ENCODE measurements at places on chromosomes 5 and 9. TPM values are rescaled to one million over a fixed set of nuclear protein-coding genes. Genes with fewer than 3 reads are reported as not detected.

The HRCT1 gene
- not detected for total RNA-seq

The LECT2 gene
- total RNA-seq: not detected

The KIAA1958 gene
- total RNA-seq: 8.8 TPM

The SVEP1 gene
- not detected for total RNA-seq

The ARL14EPL gene
- not detected for total RNA-seq

The LRRC19 gene
- not detected for total RNA-seq

The HSD17B3 gene
- total RNA-seq: not detected

The PAEP gene
- total RNA-seq: not detected

DNA sequence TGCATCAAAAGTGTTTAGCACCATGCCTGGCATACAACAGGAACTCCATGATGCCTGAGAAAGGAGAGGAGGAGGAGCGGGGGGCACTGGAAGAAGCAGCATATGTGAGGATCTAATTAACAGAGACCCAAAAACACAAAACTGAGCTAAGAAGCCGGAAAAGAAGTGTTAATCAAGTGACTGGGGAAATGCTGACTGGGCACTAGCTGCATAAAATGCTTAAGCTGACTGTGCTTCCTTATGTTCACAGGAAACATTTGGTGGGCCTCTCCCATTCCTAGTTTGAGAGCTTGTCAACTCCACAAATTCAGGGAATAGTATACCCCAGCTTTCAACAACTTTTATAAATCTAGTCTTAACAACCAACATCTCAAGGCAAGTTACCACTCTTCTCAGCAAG, 26.6 kb downstream of the DEPDC1B start:
- no peak for DNase-seq

GRCh38 chr5:55535199-55535905, 588 bp upstream of the PLPP1 start:
- no peak for DNase-seq

DNA sequence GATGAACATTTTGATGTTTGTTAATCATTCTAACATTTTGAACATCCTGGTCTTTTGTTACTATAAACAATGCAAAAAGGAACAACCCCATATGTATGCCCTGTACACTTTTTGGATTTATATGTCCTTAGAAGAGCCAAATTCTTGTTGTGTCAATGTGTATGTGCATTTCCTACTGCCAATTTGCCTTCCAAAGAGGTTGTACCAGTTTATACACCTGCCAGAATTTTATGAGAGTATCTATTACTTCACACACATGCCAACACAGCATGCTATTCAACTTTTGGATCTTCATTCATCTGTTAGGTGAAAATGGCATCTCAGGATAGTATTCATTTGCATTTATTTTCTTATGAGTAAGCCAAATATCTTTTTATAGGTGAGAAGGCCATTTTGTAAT, 162.0 kb upstream of the SEMA6A start:
- no peak for DNase-seq

- DNase-seq: no peak
These were observed 536.8 kb downstream of the BNC2 start for GRCh38 chr9:16333691-16334090.

- no peak for DNase-seq
These were observed 344.0 kb downstream of the PTPRD start for GRCh38 chr9:10268531-10269485.

GRCh38 chr9:2220036-2220435, 204.9 kb downstream of the SMARCA2 start:
- no peak for DNase-seq

GRCh38 chr9:125747053-125747764, at the start of gene PBX3:
Gene PBX3 (plus strand): TSS chr9:125747373.
- DNase-seq: peak; percentile 55

DNA sequence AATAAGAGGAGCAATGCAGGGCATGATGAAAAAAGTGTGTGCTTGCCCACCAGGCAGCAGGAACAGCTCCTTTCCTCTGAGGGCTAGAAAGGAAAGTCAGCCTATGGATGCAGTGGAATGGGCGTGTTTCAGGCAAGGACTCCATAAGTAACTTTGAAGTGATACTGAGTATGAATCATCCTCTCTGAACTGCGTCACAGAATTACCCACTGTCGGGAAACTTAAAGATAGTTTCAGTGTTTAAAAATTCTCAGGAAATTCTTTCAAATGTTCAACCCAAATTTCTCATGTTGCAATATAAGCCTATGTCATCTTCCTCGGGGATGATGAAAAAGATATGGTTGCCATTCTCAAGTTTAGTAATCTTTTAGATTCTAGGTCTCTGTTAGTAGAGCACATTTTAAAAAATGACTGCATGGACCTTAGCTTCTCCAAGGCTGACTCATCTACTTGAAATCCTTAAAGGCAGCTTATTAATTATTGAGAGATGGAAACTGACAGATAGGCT, 27.7 kb downstream of the PTCD2 start:
- no peak for DNase-seq

GRCh38 chr5:66713998-66714397, 117.8 kb downstream of the MAST4 start:
- no peak for DNase-seq

GRCh38 chr5:10527281-10527950, 36.5 kb upstream of the ANKRD33B start:
- DNase-seq: no peak

DNA sequence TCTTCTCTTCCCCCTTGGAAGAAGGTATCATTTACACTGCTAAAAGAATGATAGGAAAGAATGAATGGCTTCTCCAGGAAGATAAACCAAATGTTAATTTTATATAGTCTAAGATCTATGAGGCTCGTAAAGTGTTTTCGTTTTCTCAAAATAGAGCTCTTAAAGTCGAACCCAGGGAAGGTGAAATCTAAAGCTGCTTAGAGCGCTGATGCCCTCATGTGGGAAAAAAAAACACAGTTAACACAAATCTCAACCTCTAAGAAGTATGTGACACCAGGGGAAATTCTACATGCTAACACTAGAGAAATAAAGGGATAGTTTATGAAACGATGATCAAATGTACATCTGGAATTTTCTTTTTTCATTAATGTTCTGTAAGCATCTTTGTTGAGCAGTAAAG, 257.9 kb downstream of the RASEF start:
- no peak for DNase-seq

DNA sequence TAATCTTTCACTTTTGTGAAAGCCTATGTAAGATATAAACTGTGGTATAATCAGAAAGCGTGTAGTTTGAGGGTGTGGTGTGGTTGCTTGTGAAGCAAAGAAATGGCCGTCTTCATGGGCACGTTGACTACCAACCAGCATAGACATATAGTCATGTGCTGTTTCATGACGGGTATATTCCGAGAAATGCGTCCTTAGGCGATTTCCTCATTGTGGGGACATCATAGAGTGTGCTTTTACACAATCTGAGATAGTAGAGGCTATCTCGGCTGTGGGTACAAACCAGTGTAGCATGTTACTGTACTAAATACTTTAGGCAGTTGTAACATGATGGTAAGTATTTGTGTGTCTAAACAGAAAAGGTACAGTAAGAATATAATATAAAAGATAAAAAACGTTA, 79.7 kb upstream of the LRRC70 start:
- no peak for DNase-seq

DNA sequence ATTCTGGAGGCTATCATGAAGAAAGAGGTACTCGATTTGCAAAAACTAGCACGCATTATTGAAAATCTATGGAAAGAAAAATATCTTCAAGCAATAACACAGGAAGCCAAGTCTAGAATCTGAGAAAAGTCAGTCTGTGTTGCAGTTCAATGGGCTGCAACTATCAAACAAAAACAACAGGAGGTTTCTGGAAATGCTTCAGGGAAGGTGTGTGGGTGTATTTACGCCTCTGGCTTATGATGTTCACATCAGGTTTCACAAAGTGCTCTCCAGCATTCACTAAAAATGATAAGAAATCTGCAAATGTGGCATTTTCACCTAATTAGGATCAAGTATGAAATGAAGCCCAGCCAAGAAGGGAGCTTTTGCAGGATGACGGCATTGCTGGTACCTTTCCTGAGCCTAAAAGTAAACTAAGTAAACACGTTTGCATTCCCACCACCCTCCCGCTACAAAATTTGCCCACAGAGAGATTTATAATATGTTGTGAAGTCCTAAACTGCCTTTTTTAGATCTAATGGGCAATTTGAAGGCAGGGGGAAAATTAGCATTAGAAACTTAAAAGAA, 146.4 kb downstream of the GABRB2 start:
- DNase-seq: no peak

GRCh38 chr5:169850409-169850808, 129.9 kb downstream of the INSYN2B start:
- DNase-seq: no peak

DNA sequence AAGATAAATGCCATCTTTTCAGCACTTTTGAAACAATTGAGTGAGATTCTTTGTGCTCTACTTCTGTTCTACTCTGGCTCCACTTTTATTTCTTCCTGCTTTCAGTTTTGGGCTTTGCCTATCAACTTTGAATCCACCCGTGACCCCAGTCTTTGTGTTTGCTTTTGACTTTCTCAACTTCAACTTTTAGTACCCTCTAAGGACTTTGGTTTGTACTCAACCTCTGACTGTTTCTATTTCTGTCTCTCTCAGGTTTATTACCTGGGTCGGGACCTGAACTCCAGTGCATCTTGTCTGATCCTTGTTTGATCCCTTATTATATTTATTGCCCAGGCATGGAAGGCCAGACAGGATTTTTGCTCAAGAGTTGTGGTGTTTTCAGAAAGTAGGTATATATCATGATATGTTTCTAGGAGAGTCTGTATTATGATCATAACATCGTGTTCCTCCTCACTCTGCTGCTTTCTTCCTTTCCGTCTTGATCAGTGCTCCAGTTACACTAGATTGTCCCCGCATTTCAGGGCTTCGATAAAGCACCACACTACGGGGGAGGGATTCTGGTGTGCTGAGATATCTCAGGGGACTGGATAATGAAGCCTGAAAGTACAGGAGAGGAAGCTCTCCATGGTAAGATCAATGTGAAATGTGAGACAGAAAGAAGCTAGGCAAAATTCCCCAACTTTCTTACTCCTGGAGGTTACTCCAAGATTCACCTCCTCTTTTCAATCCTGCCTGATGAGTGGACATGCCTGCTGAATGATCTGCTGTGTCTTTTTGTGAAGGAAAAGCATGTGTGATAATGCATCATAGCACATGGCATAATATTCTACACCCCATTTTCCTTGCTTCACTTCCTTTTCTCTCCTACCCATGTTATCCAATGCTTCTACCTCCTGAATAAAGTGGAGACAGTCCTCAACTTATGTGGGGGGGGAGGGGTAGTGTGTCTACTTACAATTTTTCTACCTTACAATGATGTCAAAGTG, 155.5 kb upstream of the GRIN3A start:
- no peak for DNase-seq

- no peak for DNase-seq
These were observed 224.6 kb downstream of the CTNND2 start for GRCh38 chr5:11679676-11680075.

DNA sequence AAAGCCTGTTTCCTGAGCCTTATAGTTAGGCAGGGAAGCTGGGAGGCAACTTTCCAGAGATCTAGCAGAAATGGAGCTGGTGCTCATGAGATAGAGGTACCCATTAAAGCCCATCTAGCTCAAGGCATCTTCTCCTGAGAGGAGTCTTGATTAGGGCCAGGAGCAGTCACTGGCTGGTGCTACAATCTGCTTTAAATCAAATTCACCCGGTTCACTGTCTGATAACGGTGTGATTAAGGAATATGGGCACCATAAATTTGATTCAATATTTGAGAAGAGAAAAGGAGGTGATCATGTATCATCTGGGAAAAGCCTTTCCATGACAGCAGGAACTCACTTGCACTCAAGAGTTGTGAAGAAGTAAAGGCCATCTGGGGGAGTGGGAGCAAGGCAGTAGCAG, 23.9 kb upstream of the NR5A1 start:
- no peak for DNase-seq

- no peak for DNase-seq
These were observed 7.6 kb upstream of the FAM240B start for GRCh38 chr9:38727497-38728001.

GRCh38 chr5:81750308-81751008, 439 bp downstream of the SSBP2 start:
- DNase-seq: peak; percentile 40

GRCh38 chr5:124395926-124396325, 350.5 kb downstream of the ZNF608 start:
- no peak for DNase-seq

DNA sequence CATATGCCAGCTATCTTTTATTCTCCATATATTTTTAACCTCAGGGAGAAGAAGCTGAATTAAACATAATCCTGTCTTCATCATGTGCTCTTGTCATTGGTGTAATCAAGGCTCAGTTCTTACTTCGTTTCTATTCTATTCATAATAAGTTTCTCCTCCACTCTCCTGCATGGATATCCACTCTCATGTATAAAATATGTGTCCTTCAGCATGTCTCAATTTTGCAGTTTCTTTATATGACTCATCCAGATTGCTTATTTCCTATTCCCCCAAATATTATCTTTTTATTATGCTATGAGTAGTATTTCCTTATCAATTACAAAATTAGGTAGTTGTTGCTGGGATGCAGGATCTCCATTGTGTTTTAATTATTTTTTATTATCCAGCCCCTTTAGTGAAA, 643.7 kb upstream of the ACO1 start:
- DNase-seq: no peak

GRCh38 chr9:131669269-131670157, 70.4 kb downstream of the RAPGEF1 start:
- no peak for DNase-seq

GRCh38 chr9:85554349-85554748, 187.4 kb downstream of the AGTPBP1 start:
- DNase-seq: no peak

- no peak for DNase-seq
These were observed 31.4 kb upstream of the GDNF start for GRCh38 chr5:37871023-37871815.

DNA sequence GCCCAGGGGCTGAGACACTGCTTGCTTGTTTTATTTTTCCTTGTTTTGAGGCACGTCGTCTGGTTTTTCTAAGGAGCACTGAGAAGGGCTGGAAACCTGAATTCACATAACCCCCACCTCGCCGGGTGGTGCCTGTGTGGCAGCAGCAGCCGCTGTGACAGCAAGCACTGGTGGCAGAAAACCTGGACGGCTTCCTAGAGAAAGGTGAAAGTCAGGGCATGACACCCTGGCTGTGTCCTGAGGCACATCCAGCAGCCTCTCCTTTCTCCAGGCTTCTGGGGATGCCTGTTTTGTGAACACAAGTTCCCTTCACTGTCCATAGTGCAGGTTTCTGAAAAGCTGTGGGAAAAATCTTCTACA, 29.2 kb downstream of the MRPL36 start:
- no peak for DNase-seq

- no peak for DNase-seq
These were observed 95.1 kb upstream of the HMHB1 start for GRCh38 chr5:143716881-143717280.

GRCh38 chr5:140293091-140293848, 9.6 kb downstream of the PFDN1 start:
- no peak for DNase-seq

DNA sequence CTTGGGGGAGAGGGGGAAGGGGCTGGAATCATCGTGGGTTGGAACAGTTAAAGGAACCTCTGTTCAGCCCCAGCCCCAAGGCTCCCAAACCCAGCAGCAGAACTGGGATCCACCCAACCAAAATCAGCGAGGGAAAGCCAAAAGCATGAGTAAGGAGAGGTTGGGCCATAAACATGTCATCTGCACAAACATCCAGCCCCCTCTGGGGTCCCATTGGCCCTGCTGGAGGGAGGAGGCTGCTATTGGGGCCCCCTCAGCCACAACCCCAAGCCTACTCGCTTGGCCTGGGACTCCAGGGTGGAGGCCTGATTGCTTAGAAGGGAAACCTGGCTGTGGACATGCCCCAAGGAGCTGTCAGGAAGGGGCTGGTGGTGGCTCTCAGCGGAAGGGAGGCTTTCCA, 154.9 kb downstream of the FGF18 start:
- no peak for DNase-seq

Data from activated naive CD8-positive, alpha-beta T cell treated with anti-CD3 and anti-CD28 coated beads for 36 hours (primary cell).